Foreskin keratinocyte (primary cell): ENCODE measurements at places on chromosomes 16 and 17. TPM values are rescaled to one million over a fixed set of nuclear protein-coding genes. Genes with fewer than 3 reads are reported as not detected.
A peak's percentile ranks its signal among the peaks of the same experiment; 100 is the strongest.

- peak; percentile 77 for DNase-seq
These were observed 114.6 kb upstream of the MED13 start for GRCh38 chr17:62179525-62180161.

- no peak for DNase-seq
These were observed 5.2 kb upstream of the CDH8 start for GRCh38 chr16:62041401-62041800.

- DNase-seq = no peak
These were observed 28.0 kb downstream of the LLGL2 start for GRCh38 chr17:75553295-75554110.

- no peak for DNase-seq
These were observed 25.9 kb downstream of the MYH11 start for GRCh38 chr16:15830832-15831451.

Gene HOXB6
- not detected in 2 replicates for polyA plus RNA-seq

GRCh38 chr16:50263060-50263909 lies 3.1 kb upstream of the ADCY7 start:
- no peak for DNase-seq

DNA sequence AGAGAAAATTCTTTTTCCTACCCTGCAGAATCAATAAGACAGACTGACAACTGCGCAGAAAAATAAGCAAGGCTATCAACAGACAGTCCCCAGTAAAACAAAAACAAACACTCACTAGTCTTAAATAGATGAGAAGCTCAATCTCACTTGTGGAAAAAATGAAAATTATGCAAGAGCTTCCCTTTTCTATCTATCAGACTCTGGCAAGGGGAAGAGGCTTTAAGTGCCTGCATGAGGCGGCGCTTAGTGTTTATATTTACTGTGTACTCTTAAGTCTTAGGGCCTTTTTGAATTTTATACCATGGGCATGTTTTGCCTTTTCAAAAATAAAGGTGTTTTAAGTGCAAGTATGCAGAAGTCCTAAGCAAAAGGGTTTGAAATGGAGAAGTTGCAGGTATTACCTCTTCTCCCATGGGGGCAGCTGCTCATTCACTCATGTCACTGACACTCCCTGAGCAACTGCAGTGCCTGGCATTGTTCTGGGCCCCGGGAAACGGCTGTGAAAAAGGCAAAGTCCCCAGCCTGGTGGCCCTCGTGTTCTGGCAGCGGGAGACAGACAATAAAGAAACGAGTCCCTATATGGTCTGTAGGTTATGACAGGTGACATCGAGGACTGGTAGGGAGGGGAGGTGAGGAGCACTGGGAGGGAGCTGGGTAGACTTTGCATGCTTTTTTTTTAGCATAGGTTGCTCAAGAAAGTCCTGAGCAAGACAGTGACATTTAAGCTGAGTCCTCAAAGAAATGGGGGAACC lies 35.2 kb downstream of the HSBP1 start:
- no peak for DNase-seq

- peak; percentile 11 for DNase-seq
These were observed 3.2 kb downstream of the SOST start for GRCh38 chr17:43755389-43755875.

Gene SEPTIN1
- 0.33 and 0.91 TPM in 2 replicates for polyA plus RNA-seq

Gene TCF25
- 84.8 and 92.9 TPM in 2 replicates for polyA plus RNA-seq

DNA sequence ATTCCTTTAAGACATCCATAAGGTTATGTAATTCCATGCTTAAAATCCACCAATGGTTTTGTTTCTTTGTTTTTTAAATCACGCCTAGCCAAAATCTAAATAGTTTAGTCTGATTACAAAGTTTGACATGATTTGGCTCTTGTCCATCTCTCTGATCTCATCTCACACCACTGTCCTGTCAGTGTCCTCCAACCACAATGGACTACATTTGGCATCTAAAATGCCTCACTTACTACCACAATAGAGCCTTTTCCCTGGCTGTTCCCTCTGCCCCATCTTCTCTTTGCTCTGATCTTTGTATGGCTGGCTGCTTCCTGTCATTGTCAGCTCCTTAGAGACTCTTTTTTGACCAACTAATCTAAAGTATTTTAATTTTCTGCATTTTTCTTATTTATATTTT lies 157.2 kb downstream of the MYO1D start:
- DNase-seq = no peak

Gene MMP28
- 4.5 and 5.5 TPM in 2 replicates for polyA plus RNA-seq

- no peak for DNase-seq
These were observed 2.4 kb downstream of the PPM1D start for GRCh38 chr17:60602385-60602742.

Gene CD300LF
- polyA plus RNA-seq = not detected in 2 replicates

Gene MCRIP1
- polyA plus RNA-seq = 93.7 and 106 TPM in 2 replicates

- no peak for DNase-seq
These were observed 26.9 kb upstream of the TIMP2 start for GRCh38 chr17:78951967-78952551.

- DNase-seq = no peak
These were observed 3.8 kb downstream of the TRIM47 start for GRCh38 chr17:75874323-75875181.

DNA sequence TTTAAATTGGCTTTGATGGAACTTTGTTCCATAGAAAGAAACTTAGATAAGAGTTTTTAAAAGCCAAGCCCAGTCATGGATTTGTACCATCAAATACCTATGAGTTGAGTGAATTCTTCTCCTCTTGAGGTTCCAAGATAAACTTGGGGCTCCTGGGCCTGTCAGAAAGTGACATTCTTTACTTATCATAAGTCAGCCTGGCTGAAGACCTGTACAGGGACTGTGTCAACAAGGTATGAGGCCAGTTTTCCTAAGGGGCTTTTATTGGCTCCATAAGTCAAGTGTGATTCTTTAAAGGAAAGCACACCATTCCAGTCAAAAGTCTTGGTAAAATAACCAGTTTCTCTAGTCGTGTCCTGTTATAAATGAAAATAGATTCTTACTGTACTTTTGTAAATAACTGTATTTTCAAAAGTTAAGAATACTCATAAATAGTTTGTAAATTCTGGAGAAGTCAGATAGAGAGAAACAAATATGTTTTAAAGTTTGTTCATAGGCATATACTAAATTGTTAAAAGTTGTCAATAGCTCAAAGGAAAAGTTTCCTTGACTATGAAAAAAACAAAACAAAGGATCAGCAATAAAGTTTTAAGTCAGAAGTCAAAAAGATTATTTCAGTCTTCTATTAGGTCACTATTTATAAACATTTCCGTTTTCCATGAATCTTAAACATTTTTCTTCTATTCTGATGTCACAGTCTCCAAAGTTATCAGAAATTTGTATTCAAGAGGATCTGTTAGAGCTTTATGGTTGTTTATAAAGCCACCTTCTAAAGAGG lies 22.5 kb upstream of the MYO1D start:
- no peak for DNase-seq

DNA sequence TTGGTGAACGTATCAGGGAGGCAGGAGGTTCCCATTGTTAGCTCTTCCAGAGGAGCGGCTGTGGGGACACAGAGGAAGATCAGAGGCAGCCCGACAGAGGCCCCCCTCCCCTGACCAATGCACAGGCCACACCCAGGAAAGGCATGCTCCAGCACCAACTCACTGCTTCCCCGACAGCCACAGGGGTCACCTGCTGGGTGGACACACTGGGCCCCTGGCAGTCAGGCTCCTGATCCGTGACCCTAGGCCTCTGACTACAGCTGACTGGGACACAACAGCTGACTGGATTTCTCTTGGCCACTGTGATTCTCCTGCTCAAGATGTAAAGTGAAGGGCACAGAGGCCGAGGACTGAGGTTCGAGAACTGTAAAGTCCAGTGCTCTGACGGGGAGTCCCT lies 63.5 kb downstream of the IL21R start:
- no peak for DNase-seq

GRCh38 chr16:69176033-69176800 lies 10.7 kb upstream of the SNTB2 start:
- DNase-seq = no peak

Gene ZMYND15
- 0.31 and 0.32 TPM in 2 replicates for polyA plus RNA-seq

DNA sequence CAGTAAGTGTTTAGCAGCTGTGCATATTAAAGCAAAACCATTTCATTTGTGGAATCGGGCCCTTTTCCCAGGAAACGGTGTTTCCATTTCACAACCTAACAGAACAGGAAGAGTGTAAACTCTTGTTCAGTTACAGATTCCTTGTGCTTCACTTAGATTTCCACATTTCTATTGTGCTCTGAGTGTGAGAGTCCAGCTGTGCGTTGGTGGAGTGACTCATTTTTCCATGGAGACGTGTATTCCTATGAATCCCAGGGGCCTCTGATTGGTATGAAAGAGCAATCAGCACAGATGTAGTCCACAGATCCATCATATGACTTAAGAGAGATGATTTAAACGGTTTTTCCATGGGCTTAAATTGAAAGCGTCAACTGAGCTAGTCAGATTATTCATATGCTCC lies 13.3 kb upstream of the CAVIN1 start:
- DNase-seq = no peak

DNA sequence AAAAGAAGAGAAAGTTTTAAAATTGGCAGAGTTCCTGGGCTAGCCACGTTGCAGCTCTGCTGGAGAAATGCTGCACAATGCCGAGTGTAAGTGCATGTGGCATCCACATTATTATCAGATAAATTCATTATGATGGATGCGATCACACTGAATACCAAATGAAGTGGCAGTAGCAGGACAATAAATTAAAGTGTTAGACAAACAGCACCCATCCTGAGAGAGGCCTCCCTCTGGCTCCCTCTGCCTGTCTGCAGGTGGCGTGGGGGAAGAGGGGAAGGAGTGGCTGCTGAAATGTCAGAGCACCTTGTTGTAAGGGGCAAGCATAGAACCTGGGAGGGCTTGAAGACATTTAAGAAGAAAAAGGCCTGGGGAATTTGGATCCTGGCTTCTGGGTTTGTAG lies 324.1 kb downstream of the HAPSTR1 start:
- no peak for DNase-seq

Gene SSTR5
- polyA plus RNA-seq = not detected in 2 replicates

Gene TTYH2
- polyA plus RNA-seq = 1.4 and 1.8 TPM in 2 replicates

Gene TEKT3
- not detected in 2 replicates for polyA plus RNA-seq

Gene OTOA
- polyA plus RNA-seq = 0.04 and 0.07 TPM in 2 replicates

DNA sequence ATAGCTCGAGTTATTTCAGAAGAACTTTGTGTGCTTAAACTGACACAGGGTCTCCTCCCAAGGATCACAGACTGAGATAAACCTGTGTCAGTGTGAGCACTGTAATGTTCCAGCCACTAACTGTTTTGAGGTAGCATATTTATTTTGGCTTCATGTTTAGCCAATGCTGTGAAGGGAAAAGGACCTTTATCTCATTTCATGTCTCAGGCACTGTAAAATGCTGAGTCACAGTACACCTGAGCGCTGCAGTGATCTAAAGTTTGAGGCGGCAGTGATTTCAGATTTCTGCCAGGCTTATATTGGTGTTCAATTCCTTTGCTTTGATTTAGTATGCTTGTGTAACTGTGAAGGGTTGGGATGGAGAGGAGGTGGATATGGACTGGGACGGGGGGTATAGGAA lies 3.1 kb upstream of the DNAJA2 start:
- DNase-seq = no peak

Gene EPOP
- polyA plus RNA-seq = 4.6 and 6.5 TPM in 2 replicates

DNA sequence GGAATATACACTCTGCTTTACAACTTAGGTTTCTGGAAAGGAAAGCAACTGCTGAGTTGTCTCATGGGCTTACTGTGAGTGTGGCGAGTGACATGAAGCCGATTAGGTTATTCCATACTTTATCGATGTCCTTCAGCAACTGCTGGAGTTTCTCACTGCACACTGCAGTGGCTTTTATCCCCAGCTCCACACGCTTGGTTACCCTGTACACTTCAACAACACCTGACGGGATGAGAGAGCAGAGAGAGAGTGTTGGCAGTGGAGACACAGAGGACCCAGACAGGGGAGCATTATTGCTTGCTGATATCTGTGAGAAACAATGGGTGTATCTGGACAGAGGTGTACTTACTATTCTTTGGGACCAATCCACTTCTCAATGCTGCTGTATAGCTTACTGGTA lies 46.2 kb downstream of the DUSP14 start:
- no peak for DNase-seq

GRCh38 chr17:69412251-69412671 lies 2.2 kb upstream of the MAP2K6 start:
- DNase-seq = no peak

DNA sequence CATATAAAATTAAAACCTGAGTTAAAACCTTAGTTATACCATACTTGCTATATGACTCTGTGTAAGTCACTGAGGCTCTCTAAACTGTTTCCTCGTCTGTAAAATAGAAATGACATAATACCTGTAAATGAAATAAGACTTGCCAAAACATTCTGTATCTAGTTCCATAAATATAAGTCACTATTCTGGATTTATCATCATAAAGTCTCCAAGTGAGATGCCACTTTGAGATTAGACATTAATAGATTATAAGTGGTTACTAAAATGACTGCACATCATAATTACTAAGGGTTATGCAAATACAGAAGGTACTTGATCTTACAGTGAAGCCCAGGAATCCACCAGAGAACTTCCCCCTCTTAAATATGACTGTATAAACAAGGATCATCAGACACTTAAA lies 12.0 kb upstream of the BRIP1 start:
- no peak for DNase-seq
